ENCODE measurements at places on chromosomes 13 and 19.

- no peak for DNase-seq
These were observed 126.8 kb upstream of the SPATA13 start for GRCh38 chr13:24033527-24034302.

- no peak for DNase-seq
These were observed 30.2 kb upstream of the ZNF414 start for GRCh38 chr19:8544168-8544567.

DNA sequence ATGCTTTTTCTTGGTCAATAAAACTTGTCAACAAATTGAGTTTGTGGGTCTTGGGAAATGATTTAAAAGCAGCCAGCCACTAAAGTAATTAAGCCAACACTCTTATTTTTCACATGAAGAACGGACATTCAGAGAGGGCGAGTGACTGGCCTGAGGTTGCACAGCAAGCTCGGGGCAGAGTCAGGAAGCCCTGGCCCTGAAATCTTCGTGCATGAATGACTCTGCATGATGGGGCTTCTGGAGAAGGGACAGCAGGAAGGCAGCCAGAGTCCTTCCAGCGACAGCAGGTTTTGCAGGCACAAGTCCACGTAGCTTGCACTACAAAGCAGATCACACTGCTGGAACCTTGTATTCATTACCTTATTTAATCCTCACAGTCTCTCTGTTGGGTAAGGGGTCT, 232.5 kb downstream of the ZNF536 start:
- no peak for DNase-seq

DNA sequence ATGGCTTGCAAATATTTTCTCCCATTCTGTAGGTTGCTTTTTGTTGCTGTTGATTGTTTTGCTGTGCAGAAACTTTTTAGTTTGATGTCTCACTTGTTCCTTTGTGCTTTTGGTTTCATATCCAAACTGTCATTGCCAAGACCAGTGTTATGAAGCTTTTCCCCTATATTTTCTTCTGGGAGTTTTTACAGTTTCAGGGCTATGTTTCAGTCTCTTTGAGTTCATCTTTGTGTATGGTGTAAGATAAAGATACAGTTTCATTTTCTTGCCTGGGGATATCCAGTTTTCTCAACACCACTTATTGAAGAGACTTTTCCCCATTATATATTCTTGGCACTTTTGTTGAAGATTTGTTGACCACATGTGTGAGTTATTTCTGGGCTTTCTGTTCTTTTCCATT, 139.9 kb downstream of the MRPL57 start:
- no peak for DNase-seq
